ENCODE measurements at places on chromosomes 3 and 15. TPM values are rescaled to one million over a fixed set of nuclear protein-coding genes. Genes with fewer than 3 reads are reported as not detected.

GRCh38 chr15:57923750-57924149, 141.8 kb downstream of the ALDH1A2 start:
- peak; percentile 47 for DNase-seq

DNA sequence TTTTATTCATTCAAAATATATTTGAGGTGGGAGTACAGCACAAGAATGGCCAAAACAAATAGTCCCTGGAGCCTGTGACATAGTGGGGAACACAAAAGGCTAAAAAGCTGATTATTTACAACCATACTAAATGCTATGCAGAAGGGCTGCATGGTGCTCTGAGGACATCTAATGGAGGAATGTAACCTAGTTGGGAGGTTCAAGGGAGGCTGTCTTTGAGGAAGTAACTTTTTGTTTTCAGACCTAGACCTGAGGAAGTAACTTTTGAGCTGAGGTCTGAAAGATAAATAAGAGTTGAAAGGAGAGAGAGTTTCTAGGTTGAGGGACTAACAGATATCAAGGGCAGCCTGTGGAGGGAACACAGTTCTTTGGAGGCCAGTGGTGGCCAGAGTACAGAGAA, 34.8 kb upstream of the RASA2 start:
- DNase-seq: peak; percentile 71

DNA sequence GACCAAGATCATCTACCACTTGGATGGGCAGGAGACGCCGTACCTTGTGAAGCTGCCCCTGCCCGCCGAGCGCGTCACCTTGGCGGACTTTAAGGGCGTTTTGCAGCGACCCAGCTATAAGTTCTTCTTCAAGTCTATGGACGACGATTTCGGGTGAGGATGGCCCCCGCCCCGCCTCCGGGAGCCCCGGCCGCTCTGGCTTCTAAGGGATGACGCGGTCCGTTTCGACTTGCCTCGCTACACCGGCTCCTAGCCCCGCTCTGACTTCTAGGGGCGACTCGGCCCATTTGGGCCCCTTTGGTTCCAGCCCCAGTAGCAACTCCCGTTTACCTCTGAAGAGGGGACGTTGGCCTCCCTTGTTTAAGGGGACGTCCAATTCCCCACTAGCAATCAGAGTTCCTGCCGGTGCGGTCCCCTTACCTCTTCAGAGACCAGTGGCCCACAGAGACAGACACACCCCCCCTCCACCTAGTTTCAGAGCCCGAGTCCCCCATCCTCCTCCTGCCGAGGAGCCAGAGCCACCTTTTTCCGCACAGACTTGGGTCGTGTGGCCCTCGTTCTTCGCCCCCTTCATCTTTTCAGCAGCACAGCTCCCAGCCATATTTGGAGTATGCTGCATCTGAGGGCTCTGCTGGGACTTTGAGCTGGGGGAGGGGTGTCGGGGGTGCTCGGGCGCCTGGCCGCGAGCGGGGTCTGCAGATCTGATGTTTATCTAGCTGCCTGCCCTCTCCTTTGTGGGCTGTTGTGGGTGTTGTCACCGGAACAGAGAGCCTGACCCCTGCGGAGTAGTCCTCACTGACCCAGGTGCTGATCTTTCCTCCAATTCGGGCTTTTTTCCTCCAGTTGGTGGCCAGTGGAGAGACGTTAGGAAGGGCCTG, 706 bp downstream of the DVL3 start:
- DNase-seq: no peak

- DNase-seq: no peak
Observed at GRCh38 chr3:98612587-98612986, 19.2 kb upstream of the CPOX start.

DNA sequence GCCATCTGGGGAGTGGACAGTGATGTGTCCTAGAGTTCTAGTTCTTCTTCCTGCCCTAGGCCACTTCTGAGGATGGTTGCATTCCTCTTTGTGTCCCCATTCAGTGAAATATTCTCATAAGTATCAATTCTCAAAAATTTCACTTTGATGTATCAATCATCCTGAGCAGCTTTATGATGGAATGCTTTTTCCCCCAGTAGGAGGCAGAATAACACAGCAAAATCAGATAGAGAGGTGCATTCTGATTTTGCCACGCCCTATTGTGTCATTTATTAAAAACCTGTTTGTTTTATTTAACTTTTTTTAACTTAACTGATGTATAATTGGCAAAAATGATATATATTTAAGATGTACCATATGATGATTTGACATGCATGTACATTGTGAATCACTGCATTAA, 656.0 kb upstream of the GRM7 start:
- DNase-seq: no peak

- no peak for DNase-seq
Observed at GRCh38 chr3:193777524-193777923, 184.5 kb downstream of the OPA1 start.

DNA sequence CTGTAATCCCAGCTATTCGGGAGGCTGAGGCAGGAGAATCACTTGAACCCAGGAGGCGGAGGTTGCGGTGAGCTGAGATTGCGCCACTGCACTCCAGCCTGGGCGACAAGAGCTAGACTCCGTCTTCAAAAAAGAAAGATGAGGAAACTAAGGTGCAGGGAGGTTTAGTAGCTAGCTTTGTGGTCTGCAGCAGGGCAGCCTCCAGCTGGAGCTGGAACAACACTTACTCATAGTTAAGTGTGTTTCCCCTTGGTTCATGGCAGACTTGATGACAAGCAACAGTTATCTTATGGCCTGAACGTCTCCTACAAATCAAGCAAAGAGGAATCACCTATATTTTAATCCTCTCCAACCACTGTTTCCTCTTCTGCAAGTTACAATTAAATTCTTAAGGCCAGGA, 12.6 kb downstream of the KAT2B start:
- no peak for DNase-seq

GRCh38 chr15:69758291-69758771, 305.7 kb downstream of the RPLP1 start:
- DNase-seq: no peak

GRCh38 chr15:85691350-85692240, 103.1 kb downstream of the KLHL25 start:
- no peak for DNase-seq

DNA sequence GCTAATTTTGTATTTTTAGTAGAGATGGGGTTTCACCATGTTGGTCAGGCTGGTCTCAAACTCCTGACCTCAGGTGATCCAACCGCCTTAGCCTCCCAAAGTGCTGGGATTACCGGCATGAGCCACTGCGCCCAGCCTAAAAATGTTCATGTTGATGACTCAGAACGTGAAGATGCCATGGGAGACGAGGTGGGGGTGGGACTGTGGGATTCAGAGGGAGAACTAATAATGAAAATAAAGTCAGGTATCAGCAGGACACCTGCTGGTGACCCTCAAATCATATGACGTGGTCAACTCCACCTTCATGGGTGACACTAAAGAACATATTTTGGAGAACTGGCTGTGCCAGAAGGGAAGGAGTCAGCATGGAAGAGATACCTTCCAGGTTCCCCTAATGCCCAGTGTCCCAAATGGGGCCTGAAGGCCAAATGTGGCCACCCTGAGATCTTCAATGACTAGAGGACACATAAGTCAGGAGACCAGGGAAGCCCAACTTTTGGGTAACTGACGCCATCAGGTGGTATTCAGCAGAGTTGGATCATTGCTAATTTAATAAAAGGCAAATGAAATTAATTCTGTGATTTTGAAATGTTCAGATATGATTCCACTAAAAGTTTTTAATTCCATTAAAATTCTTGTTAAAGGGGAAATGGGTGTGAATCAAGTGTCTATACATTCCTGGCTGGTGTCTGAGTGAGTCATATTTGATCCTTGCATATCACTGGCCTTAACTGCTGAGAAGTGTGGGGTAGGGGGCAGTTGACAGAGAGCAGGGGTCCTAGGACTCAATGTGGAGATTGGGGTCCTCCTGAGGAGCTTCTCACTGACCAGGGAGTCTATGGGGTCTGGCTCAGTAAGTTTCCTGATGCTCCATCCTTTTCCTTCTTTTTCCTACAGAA, 88.6 kb upstream of the GSK3B start:
- DNase-seq: peak; percentile 21

DNA sequence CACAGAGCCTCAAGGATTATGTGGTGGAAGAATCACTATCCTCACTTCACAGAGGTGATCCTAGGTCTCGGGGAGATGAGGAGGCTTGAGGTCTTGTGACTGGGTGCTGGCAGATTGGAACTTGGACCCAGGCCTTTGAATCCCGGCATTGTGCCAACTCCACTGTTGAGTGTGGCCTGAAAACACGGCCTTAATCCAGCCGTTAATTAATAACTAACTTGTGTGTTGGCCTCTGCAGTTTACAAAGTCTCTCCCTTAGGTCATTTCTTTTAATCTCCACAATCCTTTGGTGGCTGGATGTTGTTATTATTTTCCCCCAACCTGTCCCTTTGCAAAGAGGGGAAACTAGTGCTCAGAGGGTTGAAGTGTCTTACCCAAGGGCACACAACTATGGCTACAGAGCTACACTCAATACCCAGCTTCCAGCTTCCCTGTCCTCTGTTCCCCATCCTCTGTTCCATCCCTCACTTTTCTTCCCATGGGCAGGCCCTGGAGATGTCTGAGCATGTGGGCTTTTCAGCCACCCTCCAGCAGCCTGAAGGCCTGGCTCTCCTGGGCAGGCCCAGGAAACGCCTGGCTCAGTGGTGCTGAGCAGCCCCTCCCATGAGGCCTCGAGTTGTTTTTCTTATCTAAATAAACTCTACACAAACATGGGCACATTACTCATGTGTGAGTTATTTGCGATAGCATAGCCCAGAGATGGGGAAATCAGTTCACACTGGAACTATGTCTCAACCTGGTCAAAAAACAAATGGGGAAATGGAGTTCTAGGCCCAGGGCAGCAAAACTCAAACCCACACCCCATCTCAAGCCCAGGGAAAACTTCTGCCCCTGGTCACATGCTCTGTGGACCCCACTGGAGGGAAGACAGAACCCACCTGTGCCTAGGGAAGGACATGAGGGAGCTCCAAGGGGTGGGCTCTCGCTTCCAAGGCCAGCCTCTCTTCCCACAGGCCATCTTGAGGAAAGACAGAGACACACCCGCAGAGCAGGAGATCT, 16.8 kb upstream of the SMAD3 start:
- no peak for DNase-seq

- DNase-seq: no peak
Observed at GRCh38 chr15:73403171-73403570, 34.4 kb upstream of the HCN4 start.

GRCh38 chr15:78599189-78599588, 21.6 kb downstream of the CHRNA3 start:
- no peak for DNase-seq

- DNase-seq: no peak
Observed at GRCh38 chr15:101046826-101047225, 127.7 kb downstream of the LRRK1 start.

DNA sequence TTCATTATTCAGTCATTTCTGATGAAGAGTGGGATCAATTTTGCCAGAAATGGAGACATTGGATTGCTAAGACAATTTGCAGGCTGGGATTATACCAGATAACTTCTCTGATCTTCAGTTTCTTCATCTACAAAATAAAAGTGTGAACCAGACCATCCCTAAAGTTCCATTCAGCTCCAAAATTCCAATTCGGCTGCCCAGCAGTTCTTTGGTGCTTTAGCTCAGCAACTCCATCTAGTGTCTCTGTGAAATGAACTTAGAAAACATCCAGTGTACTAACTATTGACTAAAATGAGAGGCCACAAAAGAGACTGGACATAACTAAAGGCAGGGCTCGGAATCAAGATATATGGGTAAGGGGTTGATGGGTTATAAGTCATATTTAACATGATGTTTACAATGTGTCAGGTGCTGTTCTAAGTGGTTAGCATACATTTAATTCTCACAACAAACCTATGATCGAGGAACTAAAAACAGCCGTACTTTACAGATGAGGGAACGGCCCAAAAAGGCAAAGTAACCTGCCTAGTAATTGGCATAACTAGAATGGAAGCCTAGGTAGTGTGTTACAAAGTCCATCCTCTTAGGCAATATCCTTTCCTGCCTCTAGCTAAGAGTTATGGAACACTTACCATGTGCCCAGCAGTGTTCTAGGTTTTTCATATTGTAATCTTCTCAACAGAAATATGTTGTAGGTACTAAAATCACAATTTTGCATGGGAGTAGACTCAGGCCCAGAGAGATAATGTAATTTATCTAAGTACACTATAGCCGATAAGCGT, 17.0 kb downstream of the THAP10 start:
- peak; percentile 80 for DNase-seq

GRCh38 chr15:47644722-47645121, 72.6 kb upstream of the SEMA6D start:
- peak; percentile 54 for DNase-seq

- peak; percentile 68 for DNase-seq
Observed at GRCh38 chr3:132352556-132353143, 35.4 kb downstream of the ACP3 start.

DNA sequence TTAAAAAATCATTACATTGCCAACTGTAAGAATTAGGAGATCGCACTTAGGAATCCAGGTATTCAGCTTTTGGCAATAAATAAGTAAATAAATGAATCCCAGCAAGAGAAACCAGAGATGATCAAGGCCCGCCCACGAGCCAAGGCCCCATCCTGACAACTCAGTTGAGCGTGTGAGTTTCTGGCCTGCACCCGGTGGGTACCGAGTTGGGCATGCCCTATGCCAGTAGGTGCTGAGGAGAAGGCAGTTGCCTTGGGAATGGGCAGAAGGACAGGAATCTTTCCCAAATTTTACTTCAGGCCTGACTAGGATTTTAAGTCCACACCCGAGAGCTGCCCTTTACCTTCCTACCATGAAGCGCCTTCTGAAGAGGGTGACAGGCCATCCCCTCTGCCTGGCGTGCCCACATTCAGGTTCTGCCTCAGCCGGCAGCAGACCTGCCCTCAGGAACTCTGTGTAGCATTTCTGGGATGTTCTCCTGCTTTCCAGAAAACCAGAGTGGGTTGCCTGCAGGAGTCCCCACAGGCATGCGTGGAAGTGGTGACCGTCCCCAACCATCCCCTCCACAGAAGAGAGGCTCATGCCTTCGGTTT, 99.3 kb upstream of the ALDH1A3 start:
- DNase-seq: no peak

GRCh38 chr15:70833861-70834765, 19.8 kb downstream of the LARP6 start:
- DNase-seq: peak; percentile 88

DNA sequence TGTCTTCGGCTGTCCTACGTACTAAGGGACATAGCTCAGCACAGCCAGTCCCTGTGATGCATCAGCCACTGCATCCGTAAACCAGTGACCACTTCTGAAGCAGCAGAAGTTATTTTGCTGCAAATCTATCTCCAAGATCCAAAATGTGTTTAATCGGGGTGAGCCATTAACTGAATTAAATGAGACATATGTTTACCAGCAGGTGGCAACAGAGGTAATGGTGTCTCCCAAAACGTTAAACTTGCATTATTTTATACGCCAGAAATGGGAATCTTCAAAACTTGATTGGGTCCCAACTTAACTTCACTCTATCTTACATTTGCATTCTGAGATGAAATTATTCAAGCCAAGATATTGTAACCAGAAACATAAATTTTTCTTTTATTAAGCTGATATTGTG, 75.3 kb upstream of the BOC start:
- peak; percentile 67 for DNase-seq

GRCh38 chr3:9746330-9746729, 3.4 kb upstream of the OGG1 start:
- DNase-seq: no peak

Gene ASTE1
- 6.7 TPM for total RNA-seq

Gene CPN2
- total RNA-seq: 0.04 TPM

Gene LRRC15
- 1.7 TPM for total RNA-seq

Gene CPEB1
- total RNA-seq: 1.3 TPM

Gene ECE2
- total RNA-seq: not detected

Gene MESP1
- 0.75 TPM for total RNA-seq

Measured in muscle of leg (tissue), 16 donors.